ENCODE measurements at places on chromosomes 5 and 9. TPM values are rescaled to one million over a fixed set of nuclear protein-coding genes. Genes with fewer than 3 reads are reported as not detected.

Gene FOXI1
- 0.44 TPM for total RNA-seq

Gene FBN2
- total RNA-seq: 0.08 TPM

Gene ACSL6
- total RNA-seq: 0.18 TPM

Gene OR13F1
- total RNA-seq: not detected

Gene TTC23L
- not detected for total RNA-seq

Gene CEL
- 4.3 TPM for total RNA-seq

Gene OBP2A
- total RNA-seq: not detected

Gene FXN
- total RNA-seq: 17.8 TPM

Gene TCF7
- total RNA-seq: 24.0 TPM

Gene PDGFRB
- total RNA-seq: 1.8 TPM

Gene IL3
- total RNA-seq: not detected

Gene SAXO1
- total RNA-seq: not detected

Gene GARNL3
- total RNA-seq: 11.5 TPM

Gene ENHO
- total RNA-seq: 7.2 TPM

Gene IL17B
- not detected for total RNA-seq

Gene MCTP1
- total RNA-seq: 39.8 TPM

Gene CSF2
- not detected for total RNA-seq

Gene PCDHA12
- 10.0 TPM for total RNA-seq

Gene ANKRD31
- not detected for total RNA-seq

Gene CD180
- not detected for total RNA-seq

Gene OTULINL
- total RNA-seq: 1.8 TPM

Gene RNF183
- total RNA-seq: not detected

Gene TXNDC8
- total RNA-seq: not detected

Gene ORM2
- 0.77 TPM for total RNA-seq

Gene NR2F1-AS1
- total RNA-seq: 27.0 TPM

Gene SLC22A4
- 1.5 TPM for total RNA-seq

Gene B4GALT1
- total RNA-seq: 57.4 TPM

Gene F2RL2
- 0.13 TPM for total RNA-seq

Gene RAD17
- total RNA-seq: 41.7 TPM

Gene PCDHB7
- total RNA-seq: 1.3 TPM

Gene CTSL
- total RNA-seq: 45.2 TPM

Gene FOXD4L6
- total RNA-seq: not detected

Gene PTGR1
- 46.0 TPM for total RNA-seq

All from Panc1 (cell line).